ENCODE measurements at places on chromosomes 6 and 20. TPM values are rescaled to one million over a fixed set of nuclear protein-coding genes. Genes with fewer than 3 reads are reported as not detected.
A peak's percentile ranks its signal among the peaks of the same experiment; 100 is the strongest.

DNA sequence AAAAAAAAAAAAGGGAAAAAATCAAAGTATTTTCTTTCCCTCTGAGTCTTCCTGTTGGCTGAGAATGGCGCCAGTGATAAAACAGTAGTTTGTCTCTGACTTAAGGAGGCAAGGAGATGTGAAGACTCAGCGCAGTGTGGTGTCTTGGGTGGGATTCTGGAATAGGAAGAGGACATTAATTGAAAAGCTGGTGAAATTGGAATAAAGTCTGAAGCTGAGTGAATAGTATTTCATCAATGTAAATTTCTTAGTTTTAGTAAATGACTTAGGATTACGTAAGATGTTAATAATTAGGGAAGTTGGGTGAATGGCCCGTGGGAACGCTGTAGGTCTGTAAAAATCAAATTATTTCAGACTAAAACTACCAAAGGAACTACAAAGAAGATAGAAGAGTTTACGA is 122.8 kb upstream of the ZNF217 start:
- no peak for DNase-seq
- H3K36me3 ChIP-seq: no peaks in the 10 kb centered on the region
- H3K4me1 ChIP-seq: peaks cover 19% of the 10 kb centered on the region
- no peaks in the 10 kb centered on the region for H3K27me3 ChIP-seq
- H3K4me3 ChIP-seq: no peak overlapping the region
- no peak overlapping the region for H3K27ac ChIP-seq

DNA sequence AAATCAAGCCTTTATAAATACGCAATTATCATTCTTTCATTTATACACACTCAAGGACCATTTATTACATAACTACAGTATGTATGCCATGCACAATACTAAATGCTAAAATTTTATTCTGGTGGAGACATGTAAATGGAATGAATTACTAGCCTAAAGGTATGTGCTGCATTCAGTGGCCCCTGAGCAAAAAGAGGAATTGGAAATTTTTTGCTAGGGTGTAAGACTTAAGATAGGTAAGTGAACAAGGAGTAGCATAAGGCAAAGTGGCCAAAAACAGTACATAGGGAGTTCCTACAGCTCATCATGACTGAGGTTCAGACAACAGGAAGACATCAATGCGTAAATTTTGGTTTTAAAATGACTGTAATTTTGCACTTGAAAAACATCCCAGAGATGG is 2.3 kb upstream of the MTFR2 start:
- H3K27ac ChIP-seq: no peak overlapping the region
- H3K4me3 ChIP-seq: no peak overlapping the region
- no peaks in the 10 kb centered on the region for H3K4me1 ChIP-seq
- no peaks in the 10 kb centered on the region for H3K27me3 ChIP-seq
- H3K36me3 ChIP-seq: no peaks in the 10 kb centered on the region

DNA sequence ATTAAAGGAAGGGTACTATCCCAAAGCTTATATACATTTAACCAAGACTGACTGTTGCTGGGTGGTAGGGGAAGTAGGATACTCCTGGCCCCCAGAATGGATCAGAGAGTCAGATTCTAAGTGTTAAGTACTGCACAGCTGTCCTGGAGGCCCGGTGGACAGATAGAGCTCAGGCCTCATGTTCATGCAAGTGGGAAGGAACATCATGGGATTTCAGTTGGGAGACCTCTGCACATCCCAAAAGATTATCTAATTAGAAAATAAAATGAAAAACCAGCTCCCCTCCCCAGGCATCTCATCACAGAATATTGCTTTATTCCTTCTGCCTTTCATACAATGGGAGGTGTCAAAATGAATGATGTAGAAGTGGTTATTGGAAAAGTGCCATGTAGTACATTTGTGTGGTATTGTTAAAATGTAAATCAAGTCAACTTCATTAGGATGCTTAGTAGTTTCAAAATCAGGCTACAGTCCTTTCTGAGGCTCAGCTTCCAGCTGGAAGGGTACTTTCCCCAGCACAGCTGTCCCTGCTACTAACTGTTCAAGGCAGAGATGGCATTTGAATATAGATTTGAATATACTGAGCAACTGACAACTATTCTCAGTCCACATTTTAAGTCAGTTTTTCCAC is 82.9 kb downstream of the SLC35B3 start:
- no peak overlapping the region for H3K4me3 ChIP-seq
- no peaks in the 10 kb centered on the region for H3K4me1 ChIP-seq
- H3K27me3 ChIP-seq: no peaks in the 10 kb centered on the region
- no peaks in the 10 kb centered on the region for H3K36me3 ChIP-seq
- H3K27ac ChIP-seq: no peak overlapping the region
- DNase-seq: no peak

- H3K27me3 ChIP-seq: no peaks in the 10 kb centered on the region
- H3K4me3 ChIP-seq: no peak overlapping the region
- no peaks in the 10 kb centered on the region for H3K4me1 ChIP-seq
- no peaks in the 10 kb centered on the region for H3K36me3 ChIP-seq
These were observed 90.2 kb downstream of the TXNDC5 start for GRCh38 chr6:7820288-7820835.

- H3K4me1 ChIP-seq: no peaks in the 10 kb centered on the region
- no peak overlapping the region for H3K27ac ChIP-seq
- H3K36me3 ChIP-seq: no peaks in the 10 kb centered on the region
- no peak for DNase-seq
- H3K27me3 ChIP-seq: no peaks in the 10 kb centered on the region
These were observed 12.8 kb downstream of the GABRR2 start for GRCh38 chr6:89302195-89302770.

DNA sequence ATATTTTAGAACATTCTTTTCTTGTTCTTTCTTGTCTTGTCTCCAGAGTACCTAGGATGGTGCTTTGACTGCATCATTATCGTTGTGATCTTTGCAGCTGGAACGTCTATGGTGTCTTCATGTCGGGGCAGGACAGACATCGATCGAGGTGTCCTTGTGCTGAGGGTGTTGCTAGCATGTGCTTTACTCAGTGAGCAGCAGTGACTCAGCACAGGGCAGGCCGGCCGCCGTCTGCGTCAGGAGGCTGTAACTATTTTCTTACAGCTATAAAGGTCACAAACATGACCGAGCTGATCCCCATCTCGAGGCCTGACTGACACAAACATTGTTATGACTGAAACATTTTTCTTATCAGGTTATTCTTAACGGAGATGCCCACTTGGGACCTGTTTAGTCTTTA is 14.9 kb upstream of the CTCFL start:
- H3K36me3 ChIP-seq: no peaks in the 10 kb centered on the region
- no peaks in the 10 kb centered on the region for H3K27me3 ChIP-seq
- H3K27ac ChIP-seq: no peak overlapping the region
- no peak for DNase-seq
- H3K4me3 ChIP-seq: no peak overlapping the region
- no peaks in the 10 kb centered on the region for H3K4me1 ChIP-seq

DNA sequence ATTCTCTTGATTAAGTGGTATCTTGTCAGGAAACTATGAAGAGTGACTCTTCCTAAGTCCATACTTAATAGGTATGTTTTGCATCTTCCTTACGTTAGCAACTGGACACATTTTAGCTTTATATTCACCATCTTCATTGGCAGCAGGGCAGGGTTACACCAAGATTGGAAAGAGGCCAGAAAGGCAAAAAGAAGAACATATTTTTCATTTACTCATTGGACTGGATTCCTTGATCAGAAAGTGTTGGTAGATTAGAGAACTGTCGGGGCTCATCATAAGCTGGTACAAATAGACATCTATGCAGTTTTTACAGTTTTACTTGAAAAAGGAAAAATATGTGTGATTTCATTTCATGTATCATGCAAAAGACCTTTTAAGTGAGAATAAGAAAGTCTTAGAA is 464.9 kb downstream of the LMBRD1 start:
- no peaks in the 10 kb centered on the region for H3K27me3 ChIP-seq
- H3K4me3 ChIP-seq: no peak overlapping the region
- no peak overlapping the region for H3K27ac ChIP-seq
- H3K36me3 ChIP-seq: no peaks in the 10 kb centered on the region
- no peak for DNase-seq

GRCh38 chr6:144143106-144143505 is 7.2 kb upstream of the STX11 start:
- no peaks in the 10 kb centered on the region for H3K27me3 ChIP-seq
- no peaks in the 10 kb centered on the region for H3K36me3 ChIP-seq
- no peak for DNase-seq
- H3K27ac ChIP-seq: no peak overlapping the region
- H3K4me1 ChIP-seq: no peaks in the 10 kb centered on the region

DNA sequence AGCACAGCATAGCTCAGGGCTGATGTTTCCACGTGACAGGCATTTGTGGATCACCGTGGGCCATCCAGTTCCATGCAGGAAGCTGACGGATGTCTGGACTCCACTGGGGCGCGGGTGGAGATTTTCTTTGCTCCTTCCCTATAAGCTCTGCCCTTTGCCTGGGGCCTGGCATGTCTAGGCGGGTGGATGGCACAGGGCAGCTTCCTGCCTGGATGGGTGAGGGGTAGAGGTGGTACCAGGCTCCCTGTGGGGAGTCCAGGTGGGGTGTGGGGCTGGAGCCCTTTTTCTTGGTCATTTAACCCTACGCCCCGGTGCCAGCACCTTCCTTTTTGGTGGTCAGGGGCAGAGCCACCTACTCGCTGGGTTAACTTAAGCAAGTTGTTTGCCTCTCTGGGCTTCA is 10.4 kb downstream of the FAM110A start:
- no peaks in the 10 kb centered on the region for H3K36me3 ChIP-seq
- no peak overlapping the region for H3K4me3 ChIP-seq
- H3K27me3 ChIP-seq: peaks cover 42% of the 10 kb centered on the region
- H3K27ac ChIP-seq: no peak overlapping the region

GRCh38 chr6:41066867-41067304 is 5.3 kb downstream of the OARD1 start:
- no peaks in the 10 kb centered on the region for H3K27me3 ChIP-seq
- 0 out of 2 replicates have a peak, but pooled peaks cover 2% of the 10 kb centered on the region for H3K4me1 ChIP-seq
- no peak overlapping the region for H3K27ac ChIP-seq
- H3K4me3 ChIP-seq: no peak overlapping the region

DNA sequence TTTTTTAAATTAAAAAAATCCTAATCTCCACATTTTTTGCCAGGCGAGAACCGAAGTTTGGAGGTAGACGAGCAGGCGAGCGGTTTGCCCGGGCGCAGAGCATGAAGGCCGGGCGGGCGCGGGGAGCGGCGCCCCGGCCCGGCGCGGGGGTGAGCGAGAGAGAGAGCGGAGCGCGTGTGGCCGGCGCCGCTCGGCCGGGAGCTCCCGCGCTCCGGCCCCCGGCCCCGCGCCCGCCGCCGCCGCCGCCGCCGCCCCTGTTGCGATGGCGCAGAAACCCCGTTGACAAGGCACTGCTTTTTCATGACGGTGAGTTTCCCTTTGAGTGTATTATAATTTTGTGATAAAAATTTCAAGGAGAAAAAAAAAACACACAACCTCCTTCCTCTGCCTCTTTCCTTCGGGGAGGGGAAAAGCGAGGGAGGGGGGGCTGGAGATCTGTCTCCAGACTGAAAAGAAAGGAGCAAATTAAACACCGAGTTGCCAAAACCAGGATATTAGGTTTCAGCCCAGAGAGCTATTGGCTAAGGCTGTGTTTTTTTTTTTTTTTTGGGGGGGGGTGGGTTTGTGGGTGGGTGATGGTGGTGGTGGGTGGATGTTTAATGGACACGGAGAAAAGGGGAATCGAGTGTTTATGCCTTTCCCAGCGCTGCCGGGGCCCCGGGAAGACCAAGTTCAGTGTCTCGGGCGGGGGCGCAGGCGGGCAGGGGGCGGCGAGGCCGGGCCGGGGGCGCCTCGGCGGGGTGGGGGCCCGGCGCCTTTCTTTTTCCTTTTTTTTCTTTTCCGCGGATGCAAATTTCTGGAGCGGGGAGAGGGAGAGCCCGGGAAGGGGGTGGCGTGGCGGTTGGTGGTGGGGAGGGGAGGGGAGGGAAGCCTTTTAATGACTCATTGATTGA is at the start of gene BICRAL:
Gene BICRAL, plus strand, starts transcription at position 257 of the 893 bp plus-strand sequence. CDS start 39,971 bp downstream, outside the sequence.
- DNase-seq: peak; percentile 79
- H3K4me1 ChIP-seq: no peaks in the 10 kb centered on the region
- H3K4me3 ChIP-seq: peak within 1 kb of the TSS; percentile 87
- H3K36me3 ChIP-seq: no peaks in the 10 kb centered on the region

GRCh38 chr6:152771061-152771687 is 20.6 kb downstream of the VIP start:
- DNase-seq: no peak
- no peaks in the 10 kb centered on the region for H3K36me3 ChIP-seq
- no peaks in the 10 kb centered on the region for H3K27me3 ChIP-seq
- no peak overlapping the region for H3K4me3 ChIP-seq

- H3K27ac ChIP-seq: no peak overlapping the region
- H3K4me1 ChIP-seq: no peaks in the 10 kb centered on the region
- no peak overlapping the region for H3K4me3 ChIP-seq
- DNase-seq: no peak
- H3K36me3 ChIP-seq: no peaks in the 10 kb centered on the region
These were observed 18.3 kb upstream of the ADGRF4 start for GRCh38 chr6:47680051-47680450.

GRCh38 chr6:42963179-42963854 is 2.8 kb downstream of the GNMT start:
- H3K27me3 ChIP-seq: no peaks in the 10 kb centered on the region
- DNase-seq: no peak
- H3K4me1 ChIP-seq: peaks cover 10% of the 10 kb centered on the region
- H3K27ac ChIP-seq: no peak overlapping the region
- H3K36me3 ChIP-seq: no peaks in the 10 kb centered on the region
- H3K4me3 ChIP-seq: no peak overlapping the region

DNA sequence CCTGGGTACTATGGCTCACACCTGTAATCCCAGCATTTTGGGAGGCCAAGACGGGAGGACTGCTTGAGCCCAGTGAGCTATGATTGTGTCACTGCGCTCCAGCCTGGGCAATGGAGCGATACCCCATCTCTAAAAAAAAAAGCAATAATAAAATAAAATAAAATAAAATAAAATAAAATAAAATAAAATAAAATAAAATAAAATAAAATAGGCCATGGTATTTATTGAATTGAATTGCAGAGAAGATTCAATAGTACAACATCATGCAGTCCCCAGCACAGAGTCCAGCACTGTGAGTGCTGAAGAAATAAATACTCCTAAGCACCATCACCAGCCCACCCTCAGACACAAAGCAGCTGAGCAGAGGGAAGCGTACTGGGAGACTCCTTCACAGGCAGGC is 144.7 kb downstream of the RALGAPA2 start:
- H3K4me1 ChIP-seq: no peaks in the 10 kb centered on the region
- no peak for DNase-seq
- H3K27me3 ChIP-seq: no peaks in the 10 kb centered on the region
- H3K36me3 ChIP-seq: no peaks in the 10 kb centered on the region
- H3K4me3 ChIP-seq: no peak overlapping the region
- no peak overlapping the region for H3K27ac ChIP-seq

- no peak overlapping the region for H3K4me3 ChIP-seq
- no peak for DNase-seq
These were observed 52.4 kb upstream of the LYRM2 start for GRCh38 chr6:89690944-89691324.

ZNF391 gene
- 13.0 TPM for total RNA-seq

VGLL2 gene
- 0.13 TPM for total RNA-seq

ZNF334 gene
- 15.9 TPM for total RNA-seq

ABT1 gene
- 20.5 TPM for total RNA-seq

CNR1 gene
- total RNA-seq: 3.1 TPM

LAMA5 gene
- 225 TPM for total RNA-seq

FGD2 gene
- total RNA-seq: 0.32 TPM

TSBP1 gene
- total RNA-seq: not detected

ULBP2 gene
- total RNA-seq: not detected

MYH7B gene
- 0.69 TPM for total RNA-seq

QRSL1 gene
- 22.0 TPM for total RNA-seq
